ENCODE measurements at places on chromosomes 2 and 18.

DNA sequence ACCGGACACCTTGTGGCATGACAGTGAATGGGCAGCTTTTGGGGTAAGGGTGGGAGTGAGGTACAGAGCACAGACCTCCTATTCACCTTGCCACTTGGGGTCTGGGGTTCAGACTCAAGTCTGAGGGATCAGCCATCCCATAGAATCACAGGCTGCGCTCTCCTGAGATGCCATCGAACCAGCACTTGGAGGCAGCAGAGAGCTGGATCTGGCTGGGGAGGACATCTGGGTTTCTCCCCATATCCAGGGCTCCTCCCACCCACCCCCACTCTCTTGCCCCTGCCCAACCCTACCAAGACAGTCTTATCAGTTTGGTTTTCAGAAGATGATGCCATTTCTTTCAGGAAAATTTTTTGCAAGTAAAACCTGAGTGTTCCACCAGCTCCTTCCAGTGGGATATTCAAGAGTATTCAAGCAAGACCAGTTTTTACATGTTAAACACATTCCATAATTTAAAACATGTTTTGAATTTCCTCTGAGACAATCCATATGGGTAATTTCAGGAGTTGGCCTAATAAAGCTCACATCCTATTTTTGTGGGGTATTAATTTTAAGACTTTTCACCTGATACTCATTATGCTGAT lies 29.2 kb upstream of the TEX44 start:
- DNase-seq, result peak; percentile 75

DNA sequence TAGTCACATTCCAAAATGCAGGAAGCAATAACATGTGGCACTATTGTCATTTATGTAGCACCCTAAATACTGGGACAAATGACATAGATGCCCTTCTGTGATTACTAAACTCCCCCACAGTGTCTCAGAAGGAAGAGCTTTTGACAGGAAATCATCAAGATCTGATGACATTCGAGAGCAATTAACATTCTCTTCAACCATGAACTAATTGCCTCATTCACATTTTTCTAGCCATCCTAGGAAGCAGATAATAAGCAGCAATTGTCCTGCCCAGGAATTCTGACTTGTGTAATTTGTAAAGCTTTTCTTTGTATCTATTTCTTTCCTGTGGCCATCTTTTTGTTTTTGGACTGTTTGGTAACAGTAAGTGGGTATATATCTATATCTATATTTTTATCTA lies 292.6 kb downstream of the TGIF1 start:
- no peak for DNase-seq

GRCh38 chr2:190582736-190583506 lies 48.4 kb upstream of the NEMP2 start:
- DNase-seq, result peak; percentile 23

DNA sequence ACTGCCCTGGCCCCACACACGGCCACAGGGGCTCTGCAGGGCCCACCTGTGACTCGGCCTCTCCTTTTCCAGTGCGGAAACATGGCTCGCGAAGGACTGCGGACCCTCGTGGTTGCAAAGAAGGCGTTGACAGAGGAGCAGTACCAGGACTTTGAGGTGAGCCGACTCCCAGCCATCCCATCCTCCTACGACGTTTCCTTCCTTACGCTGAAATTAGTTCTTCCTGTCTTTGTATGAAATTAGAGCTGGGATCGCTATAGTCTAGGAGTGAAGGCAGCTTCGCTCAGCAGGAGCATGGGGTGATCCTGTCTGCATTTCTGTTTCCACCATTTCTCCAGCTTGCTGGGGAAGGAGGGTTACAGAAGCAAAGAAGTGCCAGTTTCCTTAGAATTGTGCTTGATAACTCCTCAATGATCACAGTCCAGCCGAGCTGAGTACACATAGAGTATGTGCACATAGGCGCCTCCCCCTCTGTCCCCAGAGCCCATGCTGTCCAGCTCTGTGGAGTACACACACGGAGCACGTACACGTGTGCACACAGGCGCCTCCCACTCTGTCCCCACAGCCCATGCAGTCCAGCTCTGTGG lies 59.1 kb upstream of the NFATC1 start:
- DNase-seq, result no peak

- peak; percentile 4 for DNase-seq
These were observed 517.2 kb upstream of the ACVR2A start for GRCh38 chr2:147327613-147328012.

GRCh38 chr2:12057436-12058166 lies 311.2 kb downstream of the LPIN1 start:
- peak; percentile 49 for DNase-seq

DNA sequence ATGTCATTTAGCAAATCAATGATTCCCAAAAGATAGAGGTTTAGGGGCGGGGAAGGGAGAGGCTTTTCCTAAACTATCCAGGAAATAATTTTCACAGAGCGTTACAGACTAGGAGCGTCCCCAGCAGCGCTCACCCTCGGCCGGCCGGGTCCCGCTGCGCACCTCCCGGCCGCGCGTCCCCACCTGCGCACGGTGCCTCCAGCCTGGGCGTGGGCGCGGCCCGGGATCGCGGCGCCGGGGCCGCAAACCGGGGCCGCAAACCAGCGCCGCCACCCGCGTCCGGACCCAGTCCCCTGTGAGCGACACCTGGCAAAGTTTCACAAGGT lies 684 bp upstream of the ZCCHC2 start:
- DNase-seq, result peak; percentile 23

- no peak for DNase-seq
These were observed 97.2 kb downstream of the VAPA start for GRCh38 chr18:10011061-10011460.

DNA sequence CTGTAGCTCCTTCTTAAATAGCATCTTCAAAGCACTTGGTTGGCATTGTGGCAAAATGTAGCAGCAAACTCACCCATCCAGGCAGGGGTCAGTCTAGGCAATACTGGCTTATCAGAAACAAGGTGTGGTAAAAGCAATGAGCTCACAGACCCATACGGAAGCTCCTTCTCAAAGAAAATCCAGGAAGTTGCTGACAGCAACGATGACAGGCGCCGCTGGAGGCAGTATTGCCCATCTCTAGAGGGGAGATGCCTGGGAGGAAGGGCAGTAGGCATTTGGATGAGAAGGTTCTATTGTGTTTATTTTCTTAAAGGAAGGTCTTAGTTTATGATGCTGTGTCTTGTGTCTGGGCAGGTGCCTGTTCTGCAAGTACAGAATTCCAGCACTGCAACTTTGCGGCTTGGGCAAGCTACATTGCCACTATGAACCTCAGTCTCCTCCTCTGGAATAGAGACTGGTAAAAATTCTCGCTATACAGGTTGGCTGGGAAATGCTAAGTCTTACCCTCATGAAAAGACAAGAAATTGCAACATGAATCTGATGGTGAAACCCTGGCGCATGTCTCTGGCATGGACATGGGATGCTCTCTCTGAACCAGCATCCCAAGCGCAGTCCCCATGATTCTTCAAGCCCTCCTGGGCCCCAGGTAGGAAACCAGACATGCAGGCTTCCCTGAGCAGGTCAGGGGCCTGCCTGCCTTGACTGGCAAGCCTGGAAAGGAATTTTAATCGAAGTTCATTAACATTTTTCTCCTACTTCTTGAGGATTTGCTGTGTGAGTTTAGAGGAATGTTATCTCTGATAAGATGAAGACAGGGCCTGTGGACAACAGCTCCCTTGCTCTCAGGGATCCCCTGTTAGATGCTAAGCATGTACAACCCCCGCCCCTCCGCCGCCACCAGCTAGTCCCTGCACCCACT lies 156.0 kb downstream of the TFCP2L1 start:
- peak; percentile 28 for DNase-seq

GRCh38 chr2:42941633-42942176 lies 149.3 kb upstream of the HAAO start:
- no peak for DNase-seq

DNA sequence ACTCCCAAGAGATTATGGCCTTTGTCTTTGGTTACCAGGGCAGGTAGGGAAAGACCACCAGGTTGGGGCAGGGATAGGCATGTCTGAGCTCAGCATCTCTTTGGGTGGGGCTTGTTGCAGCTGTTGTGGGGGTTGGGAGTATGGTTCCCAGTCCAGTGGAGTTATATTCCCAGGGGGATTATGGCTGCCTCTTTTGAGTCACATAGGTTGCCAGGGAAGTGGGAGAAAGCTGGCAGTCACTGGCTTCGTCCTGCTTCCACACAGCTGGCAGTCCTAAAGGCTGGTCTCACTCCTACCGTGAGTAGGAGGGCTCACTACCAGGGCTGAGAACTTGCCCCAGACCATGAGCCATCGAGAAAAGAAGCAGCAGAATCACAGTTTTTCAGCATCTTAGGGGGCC lies 79.1 kb downstream of the LYPD6 start:
- DNase-seq, result no peak

DNA sequence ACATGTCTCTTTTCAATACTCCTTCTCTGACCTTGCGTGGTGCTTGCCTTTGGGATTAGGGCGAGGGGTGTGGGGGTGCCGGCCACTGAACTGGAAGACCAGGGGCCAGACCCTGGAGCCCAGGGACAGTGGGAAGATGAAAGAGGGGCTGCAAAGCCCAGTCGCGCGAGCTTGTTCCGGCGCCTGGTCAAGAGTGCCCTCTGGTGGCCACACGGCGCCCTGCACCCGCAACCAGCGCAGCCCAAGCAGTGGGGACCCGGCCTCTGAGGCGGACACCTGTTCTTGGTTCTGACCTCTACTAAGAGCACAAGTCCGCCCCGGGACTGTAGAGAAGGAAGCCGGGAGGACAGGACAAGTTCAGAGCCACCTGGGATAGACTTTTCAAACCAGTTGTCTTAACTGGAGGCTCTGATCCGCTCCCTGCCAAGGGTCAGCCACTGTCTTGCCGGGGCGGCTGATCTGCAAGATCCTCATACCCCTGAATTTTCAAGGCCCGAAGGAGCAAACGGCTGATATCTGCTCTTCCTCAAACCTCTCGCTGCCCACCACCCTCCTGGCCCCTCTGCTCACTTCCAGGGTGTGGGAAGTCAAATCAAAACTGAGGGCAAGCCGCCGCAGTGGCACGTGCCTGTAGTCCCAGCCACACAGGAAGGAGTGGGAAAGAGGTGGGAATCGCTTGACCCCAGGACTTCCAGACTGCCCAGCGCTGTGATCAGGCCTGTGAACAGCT lies 14.9 kb upstream of the MSH6 start:
- peak; percentile 67 for DNase-seq

- no peak for DNase-seq
These were observed 6.4 kb upstream of the PSMD1 start for GRCh38 chr2:231050018-231050901.

GRCh38 chr18:7683753-7684152 lies 116.6 kb downstream of the PTPRM start:
- DNase-seq, result no peak

DNA sequence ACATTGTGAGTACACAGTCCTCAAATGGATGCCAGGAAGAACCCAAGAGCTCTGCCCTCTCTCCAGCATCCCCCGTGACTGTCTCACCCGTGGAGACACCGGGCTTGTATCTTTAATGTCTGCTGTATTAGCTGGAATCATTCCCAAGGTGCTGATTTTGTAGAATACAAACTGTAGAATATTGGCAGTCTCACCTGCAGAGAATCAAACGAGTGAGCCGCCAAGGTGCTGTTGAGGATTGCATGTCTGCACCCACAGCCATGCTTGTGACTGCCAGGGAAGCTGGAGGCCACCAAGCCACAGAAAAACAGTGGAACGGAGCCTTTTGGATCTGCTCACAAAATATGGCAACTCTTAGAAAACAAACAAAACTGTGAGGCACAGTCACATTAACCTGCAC lies 37.5 kb downstream of the TMEM18 start:
- no peak for DNase-seq
